LoVo (cell line): ENCODE measurements at places on chromosomes 11 and 22.

- no peak for DNase-seq
Observed at GRCh38 chr11:71324788-71325417, 72.5 kb upstream of the SHANK2 start.

DNA sequence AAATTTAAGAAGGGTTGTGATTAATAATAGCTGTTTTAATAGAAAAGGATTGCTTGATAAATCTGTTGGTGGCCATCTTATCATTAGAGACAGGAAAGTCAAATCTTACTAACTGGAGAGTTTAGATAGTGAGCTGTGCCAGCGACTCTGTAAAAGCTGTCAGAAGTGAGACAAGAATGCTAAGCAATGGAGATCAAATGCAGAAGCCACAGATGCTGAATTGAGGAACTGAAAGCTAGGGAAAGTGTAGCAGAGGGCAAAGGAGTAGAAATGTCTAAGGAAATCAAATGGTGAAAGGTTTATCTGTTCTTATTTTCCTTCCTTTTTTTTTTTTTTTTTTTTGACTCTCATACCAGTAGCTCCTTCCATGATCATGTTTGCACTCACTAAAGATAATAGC lies 13.7 kb downstream of the MS4A13 start:
- DNase-seq = no peak

GRCh38 chr11:60761436-60762190 lies 4.9 kb downstream of the MS4A15 start:
- no peak for DNase-seq

DNA sequence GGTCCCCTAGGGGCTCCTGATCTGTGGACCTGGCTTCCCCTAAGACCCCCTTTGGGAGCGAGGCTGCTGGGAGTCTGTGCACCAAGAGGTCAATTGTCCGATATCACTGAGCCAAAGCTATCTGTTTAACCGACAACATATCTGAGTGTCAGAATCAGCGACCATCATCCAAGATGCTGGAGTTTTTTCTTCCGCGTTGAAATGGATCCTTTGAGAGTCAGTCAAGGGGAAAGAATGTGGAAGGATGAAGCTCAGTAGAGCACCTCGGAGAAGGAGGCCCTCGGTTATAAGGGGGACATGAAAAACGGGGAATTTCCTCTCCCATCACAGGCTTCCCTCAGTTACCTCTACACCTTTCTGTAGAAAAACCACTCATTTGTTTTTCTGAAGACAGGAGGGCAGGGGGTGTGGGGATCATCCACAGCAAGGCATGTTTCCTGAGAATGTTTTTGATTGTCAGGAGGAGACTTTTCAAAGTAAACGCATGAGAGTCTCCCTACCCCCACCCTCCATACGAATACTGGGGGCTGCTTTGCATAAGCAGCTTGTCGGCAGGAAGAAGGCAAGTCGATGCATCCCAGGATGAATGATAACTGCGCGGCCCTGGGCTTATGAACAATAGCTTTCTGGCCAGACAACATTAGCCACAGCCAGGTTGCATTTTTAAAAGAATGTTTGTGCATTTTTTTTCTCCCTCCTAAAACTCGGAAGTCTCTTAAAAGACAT lies 37.7 kb upstream of the CCND1 start:
- DNase-seq = no peak

- peak; percentile 9 for DNase-seq
Observed at GRCh38 chr11:114684636-114685035, 6.3 kb downstream of the NXPE2 start.

DNA sequence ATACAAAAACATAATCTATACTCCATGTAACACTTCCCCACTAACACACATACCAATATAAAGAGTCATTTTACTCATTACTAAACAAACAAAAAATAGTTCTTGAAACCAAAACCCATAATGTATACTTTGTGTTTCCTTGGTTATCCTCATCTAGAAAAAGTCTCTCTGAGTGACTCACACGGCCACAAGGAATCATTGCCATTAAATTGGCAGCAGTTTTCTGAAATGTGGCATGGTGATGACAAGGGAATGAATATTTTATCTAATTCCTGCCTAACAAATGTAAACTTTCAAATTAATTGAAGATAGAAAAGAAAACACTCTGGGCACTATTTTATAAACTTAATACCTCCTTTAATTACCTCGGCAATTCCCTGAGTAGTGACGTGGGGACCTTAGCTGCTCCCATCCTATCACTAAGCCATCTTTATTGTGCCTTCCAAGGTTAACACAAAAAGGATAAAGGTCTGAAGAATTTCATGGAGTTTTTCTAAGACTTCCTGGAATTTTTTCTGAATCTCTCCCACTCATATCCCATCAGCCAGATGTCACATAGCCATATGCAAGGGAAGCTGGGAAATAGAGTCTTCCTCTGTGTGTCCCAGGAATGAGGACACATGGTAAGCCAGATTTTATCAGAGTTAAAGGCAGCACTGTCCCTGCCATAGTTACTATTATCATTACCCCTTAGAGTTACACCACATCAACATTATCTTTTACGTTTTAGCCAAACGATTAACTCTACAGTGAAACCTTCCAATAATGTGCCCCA lies 857.2 kb upstream of the TENM4 start:
- DNase-seq = peak; percentile 71

DNA sequence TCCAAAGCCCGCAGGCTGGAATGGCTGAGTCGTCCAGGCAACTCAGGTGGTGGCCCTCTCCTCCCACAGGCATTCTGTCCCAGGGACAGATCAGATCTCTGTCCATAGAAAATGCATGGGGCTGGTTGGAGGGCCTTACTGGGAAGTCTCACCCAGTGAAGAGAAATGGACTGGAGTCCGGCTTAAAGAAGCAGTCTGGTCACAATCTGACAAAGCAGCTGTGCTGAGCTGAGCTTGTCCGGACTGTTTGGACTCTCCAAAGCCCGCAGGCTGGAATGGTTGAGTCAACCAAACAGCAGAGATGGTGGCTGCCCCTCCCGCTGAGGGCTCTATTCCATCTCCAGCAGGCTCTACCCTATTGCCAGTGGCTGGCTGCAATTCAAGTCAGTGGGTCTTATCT lies 14.4 kb upstream of the DEPDC7 start:
- DNase-seq = no peak
